ENCODE measurements at places on chromosomes 3 and 15.
A peak's percentile ranks its signal among the peaks of the same experiment; 100 is the strongest.

DNA sequence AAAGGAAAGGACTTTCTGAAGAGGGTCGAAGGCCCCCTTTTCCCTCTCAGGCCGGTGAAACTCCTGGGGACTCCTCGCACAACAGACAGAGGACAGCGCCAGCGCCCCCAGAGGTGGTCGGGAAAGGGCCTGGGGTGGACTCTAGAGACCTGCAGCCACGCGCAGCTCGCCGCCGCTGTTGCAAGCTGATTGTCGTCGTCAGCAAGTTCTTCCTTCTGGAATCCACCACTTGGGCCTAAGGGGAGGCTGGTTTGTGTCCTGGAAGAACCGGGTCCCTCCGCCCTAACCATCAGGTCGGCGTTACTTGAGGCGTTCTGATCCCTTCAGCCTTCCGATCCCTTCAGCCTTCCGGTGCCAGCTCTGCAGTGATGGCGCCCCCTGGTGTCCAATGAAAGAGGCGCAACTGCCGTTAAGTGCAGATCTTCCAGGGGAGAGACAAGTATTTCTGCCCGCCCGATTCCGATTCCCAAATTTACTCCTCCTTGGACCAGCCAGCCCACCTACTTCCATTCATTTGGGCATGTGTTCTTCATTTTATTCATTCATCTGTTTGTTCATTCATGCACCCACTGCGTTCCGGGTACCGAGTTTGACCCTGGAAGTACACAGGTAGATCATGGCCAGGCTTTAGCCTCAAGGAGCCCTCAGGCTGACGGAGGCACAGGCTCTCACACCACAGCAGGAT, 77.2 kb upstream of the SLC6A11 start:
- DNase-seq, result peak; percentile 70

DNA sequence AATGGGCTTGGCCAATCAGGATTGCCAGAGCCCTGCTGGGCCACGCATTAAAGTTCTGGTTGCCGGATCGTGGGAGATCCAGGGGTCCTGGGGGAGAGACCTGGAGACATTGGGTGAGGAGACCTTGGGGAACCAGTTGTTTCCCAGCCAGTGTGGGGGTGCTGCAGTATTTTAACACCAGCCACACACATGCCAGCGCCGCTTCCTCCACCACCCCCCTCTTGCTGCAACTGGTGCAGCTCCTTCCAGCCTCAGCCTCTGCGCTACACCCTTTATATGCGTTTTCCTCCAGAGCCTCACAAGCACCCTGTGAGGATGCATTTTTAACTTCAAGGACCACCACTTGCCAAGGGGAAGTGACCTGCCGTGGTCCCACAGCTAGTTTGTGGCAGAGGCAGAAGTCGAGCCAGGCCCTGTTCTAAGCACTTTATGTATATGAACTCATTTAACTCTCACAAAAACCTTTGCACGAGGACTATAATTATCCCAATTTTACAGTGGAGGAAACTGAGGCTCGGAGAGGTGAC, 29.4 kb upstream of the GRIP2 start:
- no peak for DNase-seq

- DNase-seq, result no peak
Observed at GRCh38 chr3:97692831-97693230, 71.7 kb upstream of the ARL6 start.

- peak; percentile 94 for DNase-seq
Observed at GRCh38 chr15:91032919-91033803, 10.8 kb upstream of the VPS33B start.

DNA sequence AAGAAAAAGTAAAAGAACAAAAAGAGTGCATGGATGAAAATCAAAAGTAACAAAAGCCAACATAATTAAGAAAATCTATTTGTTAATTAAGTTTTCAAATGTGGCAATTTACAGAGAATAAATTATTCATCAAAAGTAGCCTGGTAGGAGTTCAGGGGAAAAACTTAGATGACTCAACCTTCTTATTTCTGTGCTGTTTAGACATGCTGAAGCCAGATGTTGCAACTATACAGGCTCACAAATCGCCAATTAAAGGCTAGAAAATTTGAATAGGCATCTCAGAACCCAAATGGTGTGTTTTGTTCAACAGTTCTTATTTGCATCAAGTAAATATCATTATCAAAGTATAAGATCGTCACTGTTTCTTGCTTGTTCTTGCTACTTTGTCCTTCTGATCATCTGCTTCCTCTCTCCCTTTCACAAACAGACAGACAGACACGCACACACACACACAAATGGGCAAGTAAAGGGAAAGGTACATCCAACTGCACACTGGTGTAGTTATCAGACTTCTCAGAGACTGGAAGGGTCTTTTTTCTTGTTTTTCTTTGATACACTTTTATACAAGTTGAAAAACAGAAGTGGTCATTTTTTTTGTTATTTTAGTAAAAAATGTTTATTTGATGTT, 572.2 kb downstream of the MECOM start:
- DNase-seq, result no peak

DNA sequence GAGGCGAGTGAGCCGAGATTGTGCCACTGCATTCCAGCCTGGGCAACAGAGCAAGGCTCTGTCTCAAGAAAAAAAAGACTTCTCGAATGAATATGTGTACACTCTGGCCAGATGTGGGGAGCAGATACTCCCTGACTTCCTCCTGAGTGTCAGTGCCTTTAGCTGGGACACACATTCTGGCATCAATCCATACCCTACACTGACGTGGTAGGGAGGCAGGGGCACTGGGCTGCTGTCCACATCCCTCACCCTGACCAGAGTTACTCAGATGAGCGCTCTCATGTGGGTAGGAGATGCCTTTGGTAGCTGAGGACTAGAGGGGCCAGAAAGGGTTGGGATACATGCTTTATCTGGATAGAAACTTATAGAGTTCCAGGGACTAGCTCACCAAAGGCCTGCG, 15.6 kb downstream of the LIMD1 start:
- DNase-seq, result no peak

GRCh38 chr3:74054566-74054965, 429.8 kb upstream of the PDZRN3 start:
- no peak for DNase-seq

DNA sequence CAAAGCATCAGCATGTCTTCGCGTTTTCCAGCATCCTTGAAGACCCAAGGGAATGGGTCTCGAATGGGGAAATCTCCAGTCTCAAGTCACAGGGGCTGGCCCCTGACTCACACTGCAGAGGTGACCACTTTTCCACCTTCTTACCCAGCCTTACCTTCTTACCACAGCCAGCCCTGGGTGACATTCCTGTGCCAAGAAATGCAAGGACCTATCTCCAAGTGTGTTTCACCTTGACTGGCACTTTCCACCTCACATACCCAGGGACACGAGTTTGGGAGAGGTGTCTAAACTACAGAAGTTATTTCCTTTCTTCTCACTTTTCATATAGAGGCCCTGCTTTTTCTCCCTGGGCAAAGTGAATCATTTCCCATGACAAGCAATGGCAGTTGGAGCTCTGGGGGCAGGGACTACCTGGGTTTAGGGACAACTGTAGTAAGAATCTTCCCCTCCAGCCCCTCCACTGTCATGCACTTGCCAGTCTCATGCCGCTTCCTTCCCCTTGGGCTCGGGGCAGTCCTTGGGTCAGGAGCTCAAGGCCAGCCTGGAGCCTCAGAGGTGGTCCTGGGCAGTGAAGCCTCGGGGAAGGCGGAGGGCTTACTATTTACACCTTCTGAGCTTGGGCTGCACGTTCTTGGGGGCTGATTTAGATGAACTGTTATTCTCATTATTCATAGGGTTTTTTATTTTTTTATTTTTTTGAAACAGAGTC, 16.8 kb downstream of the PAQR5 start:
- DNase-seq, result no peak

All from Calu3 (cell line).